DMS153 (cell line): ENCODE measurements at places on chromosomes 4 and X.

GRCh38 chr4:97868097-97868496, 275.2 kb downstream of the STPG2 start:
- DNase-seq, result no peak

GRCh38 chrX:2538031-2538757, 37.4 kb upstream of the DHRSX start:
- no peak for DNase-seq

DNA sequence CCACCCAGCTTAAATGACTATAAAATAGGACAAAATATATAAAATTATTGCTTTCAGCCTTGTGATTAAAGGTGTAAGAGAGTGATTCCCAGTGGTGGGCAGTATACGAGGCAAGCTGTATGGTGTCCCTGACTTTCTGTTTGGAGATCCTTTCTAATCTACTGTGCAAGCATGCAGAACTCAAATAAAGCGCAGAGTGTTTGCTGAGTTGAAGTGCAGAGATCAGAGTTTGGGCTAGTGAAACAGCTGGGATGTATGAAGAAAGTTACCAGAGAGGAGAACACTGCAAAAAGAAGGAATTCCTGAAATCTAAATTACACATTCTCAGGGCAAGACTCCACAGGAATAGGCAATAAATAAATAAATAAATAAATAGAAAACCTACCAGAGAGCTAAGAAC, 218.5 kb upstream of the TLL1 start:
- no peak for DNase-seq

- DNase-seq, result peak; percentile 69
Observed at GRCh38 chr4:145731028-145731427, 51.1 kb downstream of the C4orf51 start.

DNA sequence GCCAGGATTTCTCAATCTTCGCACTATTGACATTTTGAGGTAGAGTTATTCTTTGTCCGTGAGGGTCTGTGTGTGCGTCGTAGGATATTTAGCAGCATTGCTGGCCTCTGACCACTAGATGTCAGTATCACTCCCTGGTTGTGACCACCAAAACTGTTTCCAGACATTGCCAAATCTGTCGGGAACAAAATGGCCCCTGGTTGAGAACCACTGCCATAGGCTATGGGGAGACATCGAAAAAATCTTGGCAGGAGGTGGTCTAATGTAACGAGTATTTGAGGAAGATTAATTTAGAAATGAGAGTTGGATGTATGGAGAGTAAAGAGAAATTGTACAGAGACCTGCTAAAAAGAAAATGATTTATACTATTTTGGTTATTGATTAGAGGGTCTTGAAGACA, 108.4 kb downstream of the DOCK11 start:
- DNase-seq, result no peak

DNA sequence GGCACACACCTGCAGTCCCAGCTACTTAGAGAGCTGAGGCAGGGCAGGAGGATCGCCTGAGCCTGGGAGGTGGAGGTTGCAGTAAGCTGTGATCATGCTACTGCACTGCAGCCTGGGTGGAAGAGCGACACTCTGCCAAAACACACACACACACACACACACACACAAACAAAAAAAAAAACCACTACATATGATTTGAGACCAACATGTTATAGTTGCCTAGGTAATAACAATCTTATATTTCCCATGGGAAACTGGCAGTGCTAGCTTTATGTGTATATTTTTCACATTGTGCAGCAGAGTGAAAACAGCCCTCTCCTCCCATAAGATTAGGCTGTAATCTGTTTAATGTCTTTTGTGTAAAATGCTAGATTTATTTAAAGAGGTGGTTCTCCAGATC, 3.1 kb upstream of the FAM241A start:
- DNase-seq, result no peak

GRCh38 chr4:185793716-185794115, 18.3 kb downstream of the SORBS2 start:
- no peak for DNase-seq

- no peak for DNase-seq
Observed at GRCh38 chr4:182842759-182843390, 74.3 kb downstream of the DCTD start.

- DNase-seq, result no peak
Observed at GRCh38 chrX:25012433-25012735, 3.4 kb downstream of the ARX start.

DNA sequence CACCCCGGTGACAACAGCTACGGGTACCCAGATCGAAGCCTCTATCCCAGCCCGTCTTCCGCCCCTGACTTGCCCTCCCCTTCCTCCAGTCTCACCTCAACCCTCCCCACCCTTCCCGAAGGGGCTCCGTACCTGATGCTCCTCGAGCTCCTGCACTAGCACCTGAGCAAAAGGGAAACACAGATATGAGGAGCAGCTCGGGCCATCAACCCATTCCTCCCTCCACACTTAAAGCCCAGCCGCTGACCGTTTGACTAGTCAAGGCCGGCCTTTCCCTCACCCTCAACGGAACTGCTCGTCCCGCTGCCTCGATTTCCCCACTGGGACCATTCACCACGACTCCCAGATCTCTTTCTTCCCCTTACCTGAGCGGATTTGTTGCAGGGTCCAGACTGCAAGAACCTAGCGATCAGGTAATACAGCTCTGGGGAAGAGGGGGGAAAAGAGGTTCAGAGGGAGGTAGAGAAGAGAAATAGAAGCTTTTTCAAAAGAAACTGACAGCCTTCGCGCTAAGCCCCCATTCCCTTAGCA, 731 bp downstream of the BRWD3 start:
- DNase-seq, result peak; percentile 0

- no peak for DNase-seq
Observed at GRCh38 chrX:147875866-147876596, 35.7 kb upstream of the FMR1 start.

GRCh38 chrX:13985697-13986435, 43.8 kb downstream of the GEMIN8 start:
- no peak for DNase-seq

DNA sequence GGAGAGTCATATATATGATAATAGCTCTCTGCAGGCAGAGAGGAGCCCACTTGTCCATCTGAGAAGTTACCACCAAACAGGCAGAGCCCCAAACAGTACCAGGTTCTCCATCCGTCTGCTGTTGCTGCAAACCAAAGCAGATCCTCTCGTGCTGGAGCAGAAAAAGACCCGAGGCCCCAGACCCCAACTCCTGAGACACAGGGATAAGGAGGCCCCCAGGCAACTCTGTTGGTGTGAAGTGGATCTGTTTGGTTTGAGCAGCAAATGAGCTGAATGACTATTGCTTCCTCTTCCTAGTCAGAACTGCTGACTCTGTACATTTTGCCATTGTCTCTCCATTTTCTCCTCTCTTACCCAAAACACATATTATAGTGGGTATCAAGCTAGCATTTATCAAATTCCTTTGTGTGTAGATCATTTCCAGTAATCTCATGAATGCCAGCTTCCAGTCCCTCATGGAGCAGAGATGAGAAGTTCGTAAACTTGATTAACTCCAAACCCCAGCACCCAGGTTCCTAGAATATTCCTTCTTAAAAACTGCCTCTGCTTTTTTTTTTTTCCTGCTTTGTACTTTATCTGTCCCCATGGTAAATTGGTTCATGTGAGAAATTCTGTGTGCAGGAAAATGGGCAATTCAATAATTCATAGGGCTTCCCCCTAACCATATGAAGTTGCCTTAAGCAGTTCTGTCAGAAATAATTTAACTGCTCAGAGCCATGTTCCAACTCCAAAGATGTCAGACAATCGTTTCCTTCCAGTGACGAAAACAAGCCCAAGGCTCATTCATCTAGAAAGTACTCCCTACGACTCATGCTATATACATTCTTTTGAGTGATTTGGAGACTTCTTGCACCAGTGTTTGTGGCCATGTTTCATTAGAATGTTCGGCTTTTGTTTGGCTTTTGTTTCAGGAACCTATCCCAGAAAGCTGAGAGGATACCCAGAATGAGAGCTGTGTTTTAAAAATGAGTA, 98.6 kb upstream of the ATXN3L start:
- DNase-seq, result no peak

DNA sequence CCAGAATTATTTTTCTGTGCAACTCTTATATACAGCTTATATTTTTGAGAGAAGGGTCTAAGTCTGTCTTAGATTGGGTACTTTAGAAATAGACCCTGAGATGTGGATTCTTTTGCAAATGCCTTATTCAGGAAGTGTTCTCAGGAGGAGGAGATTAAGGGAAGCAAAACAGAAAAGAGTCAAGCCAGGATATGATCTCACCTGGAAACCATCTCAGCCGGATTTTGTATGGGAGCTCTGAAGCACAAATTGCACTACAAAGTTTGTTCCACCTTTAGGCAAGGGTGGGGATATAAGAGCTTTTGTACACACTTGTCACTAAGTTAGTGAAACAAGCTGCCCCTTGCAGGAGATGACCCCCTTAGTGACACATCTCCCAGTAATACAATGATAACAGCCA, 121.2 kb upstream of the GRPR start:
- DNase-seq, result no peak

DNA sequence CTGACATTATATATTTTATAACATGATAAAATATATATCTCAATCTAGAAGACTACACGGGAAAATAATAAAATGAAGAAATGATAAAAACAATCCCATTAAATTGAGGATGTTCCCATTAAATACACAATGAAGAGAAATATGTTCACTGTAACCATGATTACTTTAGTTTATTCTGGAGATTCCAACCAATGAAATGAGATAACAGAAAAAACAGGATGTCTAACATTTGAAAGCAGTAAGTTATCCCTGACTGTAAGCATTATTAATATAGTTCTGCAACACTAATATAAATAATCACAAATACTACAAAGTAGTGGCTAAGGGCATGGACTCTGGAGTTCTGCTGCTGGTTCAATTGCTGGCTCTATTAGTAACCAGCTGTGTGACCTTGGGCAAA, 169.4 kb downstream of the RNF150 start:
- DNase-seq, result no peak
